Body of pancreas (tissue), 4 donors: ENCODE measurements at places on chromosomes 13 and 19.

GRCh38 chr13:100517728-100518127 is 70.9 kb downstream of the GGACT start:
- peak overlapping the region; percentile 79 for H3K27ac ChIP-seq
- H3K4me1 ChIP-seq = peaks cover 31% of the 10 kb centered on the region
- H3K4me3 ChIP-seq = no peak overlapping the region
- H3K36me3 ChIP-seq = no peaks in the 10 kb centered on the region

DNA sequence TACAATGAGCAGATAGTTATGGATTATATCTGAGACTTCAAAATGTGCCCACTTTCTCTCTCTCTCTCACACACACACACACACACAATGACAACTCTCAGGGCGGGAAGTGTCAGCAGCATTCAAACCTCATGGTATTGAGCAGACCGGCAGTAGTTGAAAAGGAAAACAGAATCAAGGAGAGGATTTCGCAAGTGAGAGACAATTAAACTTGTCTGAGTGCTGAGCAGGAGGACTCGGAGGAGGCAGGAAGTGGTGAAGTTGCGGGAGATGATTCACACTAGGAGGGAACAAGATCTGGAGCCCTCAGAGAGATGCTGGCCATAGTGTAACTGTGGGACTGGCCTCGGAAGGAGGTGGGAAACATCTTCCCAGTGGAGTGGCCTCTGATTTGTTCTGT is 353.1 kb downstream of the EFNB2 start:
- H3K4me3 ChIP-seq = no peak overlapping the region
- no peak overlapping the region for H3K27ac ChIP-seq
- H3K27me3 ChIP-seq = no peaks in the 10 kb centered on the region
- H3K4me1 ChIP-seq = no peaks in the 10 kb centered on the region
- no peaks in the 10 kb centered on the region for H3K36me3 ChIP-seq
- DNase-seq = no peak

DNA sequence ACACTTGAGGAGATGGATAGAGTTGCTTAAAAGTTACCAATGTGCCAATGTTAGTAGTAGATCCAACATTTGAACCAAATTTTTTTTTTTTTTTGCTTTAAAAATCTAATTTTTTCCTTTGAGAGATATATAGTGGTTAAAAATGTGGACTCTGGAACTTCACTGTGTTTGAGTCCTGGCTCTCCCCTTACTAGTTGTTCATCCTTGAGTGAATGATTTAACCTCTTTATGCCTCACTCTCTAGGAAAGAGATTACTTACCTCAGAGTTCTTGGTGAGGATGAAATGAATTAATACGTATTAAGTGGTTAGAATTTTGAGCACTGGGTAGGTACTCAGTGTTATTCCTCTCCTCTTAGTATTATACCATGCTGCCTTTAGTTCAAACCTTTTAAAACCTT is 24.3 kb downstream of the PDS5B start:
- H3K36me3 ChIP-seq = no peaks in the 10 kb centered on the region
- no peaks in the 10 kb centered on the region for H3K4me1 ChIP-seq
- no peak for DNase-seq
- no peaks in the 10 kb centered on the region for H3K27me3 ChIP-seq
- H3K4me3 ChIP-seq = no peak overlapping the region

DNA sequence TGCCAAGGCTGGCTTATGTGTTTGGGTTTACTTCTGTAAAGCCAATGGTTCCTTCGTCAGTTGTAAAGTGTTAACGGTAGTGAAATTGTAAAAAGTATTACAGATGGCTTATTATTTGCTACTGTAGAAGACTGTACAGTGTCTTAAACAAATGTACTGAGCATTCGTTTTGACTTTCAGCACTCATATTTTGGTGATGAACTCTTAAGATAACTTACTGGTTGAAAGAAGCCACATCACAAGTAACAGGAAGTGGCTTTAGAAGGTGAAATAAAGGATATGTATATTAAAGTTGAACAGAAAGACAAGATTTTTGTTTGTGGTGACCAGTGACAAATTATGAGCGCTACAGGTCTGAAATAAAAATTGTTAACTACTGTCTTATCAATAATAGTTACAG is 64.2 kb downstream of the URI1 start:
- H3K36me3 ChIP-seq = peaks cover 8% of the 10 kb centered on the region
- H3K27ac ChIP-seq = no peak overlapping the region
- no peaks in the 10 kb centered on the region for H3K27me3 ChIP-seq
- H3K4me3 ChIP-seq = no peak overlapping the region
- no peak for DNase-seq

DNA sequence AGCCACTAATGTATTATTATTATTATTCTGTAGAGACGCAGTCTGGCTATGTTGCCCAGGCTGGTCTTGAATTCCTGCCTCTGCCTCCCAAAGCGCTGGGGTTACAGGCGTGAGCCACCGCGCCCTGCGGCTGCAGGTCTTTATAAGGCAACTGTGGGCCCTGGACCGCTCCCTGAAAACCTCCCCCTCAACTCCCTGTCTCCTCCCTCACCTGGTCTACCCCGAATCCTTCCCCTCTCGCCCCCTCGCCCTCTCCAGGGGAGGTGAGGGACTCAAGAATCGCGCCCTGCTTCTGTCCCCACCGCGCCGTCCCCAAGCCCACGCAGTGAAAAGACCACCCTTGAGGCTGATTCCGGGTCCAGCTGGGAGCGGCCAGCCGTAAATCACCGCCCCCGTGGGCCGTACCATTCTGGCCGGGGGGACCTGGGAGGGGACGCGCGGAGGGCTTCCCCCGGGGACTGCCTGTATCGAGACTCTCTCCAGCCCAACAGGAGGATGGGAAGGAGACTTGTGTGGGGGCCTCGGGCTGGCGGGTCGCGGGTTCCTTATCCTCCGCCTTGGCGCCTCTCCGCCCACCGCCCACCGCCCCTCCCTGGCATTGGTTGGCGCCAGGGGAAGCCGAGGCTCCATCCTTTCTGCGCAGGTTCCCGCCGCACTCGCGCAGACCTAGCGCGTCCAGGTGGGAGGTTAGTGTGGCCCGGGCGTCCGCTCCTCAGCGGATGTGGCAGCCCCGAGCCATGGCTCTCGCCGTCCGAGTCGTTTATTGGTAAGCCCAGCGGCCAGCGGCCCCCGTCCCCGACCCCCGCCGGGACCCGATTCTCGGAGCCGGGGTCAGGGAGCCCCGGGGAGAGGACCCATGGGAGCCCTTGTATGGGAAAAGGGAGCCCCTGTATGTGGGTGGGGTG is at the start of gene SELENOW:
Gene SELENOW, plus strand, starts transcription at position 655 of the 905 bp plus-strand sequence. Its CDS starts 83 bp downstream, at position 738.
- H3K27me3 ChIP-seq = no peaks in the 10 kb centered on the region
- peak within 1 kb of the TSS; percentile 96 for H3K27ac ChIP-seq
- peaks cover 51% of the 10 kb centered on the region for H3K4me1 ChIP-seq
- no peaks in the 10 kb centered on the region for H3K36me3 ChIP-seq
- peak within 1 kb of the TSS; percentile 77 for H3K4me3 ChIP-seq

GRCh38 chr13:86601351-86601750 is 802.1 kb upstream of the SLITRK6 start:
- H3K4me1 ChIP-seq = no peaks in the 10 kb centered on the region
- H3K27ac ChIP-seq = no peak overlapping the region
- H3K4me3 ChIP-seq = no peak overlapping the region
- H3K36me3 ChIP-seq = no peaks in the 10 kb centered on the region
- no peak for DNase-seq

DNA sequence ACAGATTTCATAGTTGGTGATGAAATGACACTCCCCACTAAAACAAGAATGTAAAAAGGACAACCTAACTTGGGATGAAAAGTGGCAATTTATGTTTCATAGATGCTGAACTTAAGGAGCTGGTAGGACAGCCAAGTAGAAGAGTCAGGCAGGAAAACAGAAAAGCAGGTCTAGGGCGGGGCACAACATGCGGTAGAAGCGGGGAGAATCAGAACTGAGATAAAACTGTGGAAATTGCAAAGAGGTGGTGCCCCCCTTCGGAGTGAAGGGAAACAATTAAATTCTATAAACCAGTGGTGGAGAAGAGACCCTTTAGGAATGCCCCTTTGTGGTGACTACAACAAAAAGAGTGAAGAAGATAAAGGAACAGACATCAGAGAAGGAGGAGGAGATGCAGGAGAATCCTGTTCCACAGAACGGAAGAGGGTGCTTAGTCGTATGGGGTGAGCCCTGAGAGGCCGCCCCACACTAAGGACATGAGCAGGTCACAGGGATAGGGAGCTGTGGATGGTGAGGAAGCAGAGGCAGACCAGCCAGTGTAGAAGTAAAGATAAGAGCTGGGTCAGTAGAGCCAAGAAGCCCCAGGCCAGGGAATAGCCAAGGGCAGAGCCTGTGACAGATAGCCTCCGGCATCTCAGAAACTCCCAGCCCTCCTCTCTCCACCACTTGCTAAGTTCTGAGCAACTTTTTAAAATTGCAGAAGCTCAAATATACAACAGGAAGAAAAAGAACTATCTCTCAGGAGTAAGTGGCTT is 100.3 kb upstream of the DOCK9 start:
- no peaks in the 10 kb centered on the region for H3K36me3 ChIP-seq
- peaks cover 10% of the 10 kb centered on the region for H3K4me1 ChIP-seq
- no peak for DNase-seq
- no peak overlapping the region for H3K4me3 ChIP-seq
- no peak overlapping the region for H3K27ac ChIP-seq
